ENCODE measurements at places on chromosomes 11 and 22.

DNA sequence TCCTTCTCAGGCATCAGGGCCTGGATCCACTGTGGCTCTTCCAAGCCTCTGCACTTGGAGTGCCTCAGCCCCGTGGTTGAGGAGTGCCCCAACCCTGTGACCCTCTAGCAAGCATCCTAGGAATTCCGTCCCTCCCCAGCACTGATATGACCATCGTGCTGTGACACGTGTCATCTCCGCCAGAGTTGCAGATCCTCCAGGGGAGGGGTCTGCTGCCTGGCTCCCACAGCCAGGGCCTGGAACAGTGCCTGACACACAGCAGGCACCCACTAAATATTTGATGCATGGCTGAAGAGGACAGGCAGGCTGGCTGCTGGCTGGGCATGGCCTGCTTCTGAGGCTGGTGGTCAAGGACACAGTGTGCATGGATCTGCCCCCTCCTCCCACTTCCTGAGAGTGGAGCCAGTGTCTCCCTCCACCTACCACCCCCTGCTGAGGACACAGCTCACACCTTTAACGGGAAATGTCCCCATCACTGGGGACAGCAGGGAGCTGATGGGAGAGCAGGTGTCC is 1.7 kb upstream of the CD81 start:
- H3K4me1 ChIP-seq, result peaks cover 13% of the 10 kb centered on the region
- H3K4me3 ChIP-seq, result no peak overlapping the region
- no peak for DNase-seq
- peaks cover 1% of the 10 kb centered on the region for H3K36me3 ChIP-seq
- no peak overlapping the region for H3K27ac ChIP-seq

DNA sequence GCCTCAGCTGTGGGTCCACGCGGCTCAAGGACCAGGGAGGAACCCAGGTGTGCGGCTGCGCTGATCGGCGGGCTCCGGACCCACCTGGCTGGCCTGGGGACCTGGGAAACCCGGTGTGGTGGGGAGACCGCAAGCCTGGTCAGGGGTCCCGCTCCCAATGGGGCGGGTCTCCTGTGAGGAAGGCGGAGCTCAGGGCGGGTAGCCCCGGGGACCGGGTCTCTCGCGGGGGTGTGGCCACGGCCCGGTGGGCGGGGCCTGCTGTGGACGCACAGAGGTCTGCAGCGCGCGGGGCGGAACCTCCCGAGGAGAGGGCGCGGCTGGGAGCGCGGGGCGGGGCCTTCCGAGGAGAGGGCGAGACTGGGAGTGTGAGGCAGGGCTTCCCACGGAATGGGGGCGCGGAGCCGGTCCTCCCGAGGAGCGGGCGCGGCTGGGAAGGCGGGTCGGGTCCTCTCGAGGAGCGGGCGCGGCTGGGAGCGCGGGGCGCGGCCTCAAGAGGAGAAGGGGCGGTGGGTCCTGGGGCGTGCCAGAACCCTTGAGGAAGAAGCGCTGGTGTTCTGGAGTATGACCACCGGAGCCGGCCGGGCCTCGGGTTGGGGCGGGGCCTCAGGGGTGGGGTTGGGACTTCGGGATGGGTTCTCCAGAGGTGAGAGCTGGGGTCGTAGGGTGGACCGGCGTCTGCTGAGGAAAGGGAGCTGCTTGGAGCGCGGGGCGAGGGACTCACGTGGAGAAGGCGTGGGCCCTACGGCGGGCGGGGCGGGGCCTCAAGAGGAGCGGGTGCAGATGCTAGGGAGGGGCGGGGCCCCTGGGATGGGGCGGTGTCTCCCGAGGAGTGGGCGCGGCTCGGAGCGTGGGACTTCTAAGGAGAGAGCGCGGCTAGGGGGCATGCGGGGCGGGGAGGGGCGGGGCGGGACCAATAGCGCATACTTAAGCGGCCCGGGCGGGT is 20.8 kb downstream of the DGCR6L start:
- peak overlapping the region; percentile 77 for H3K4me3 ChIP-seq
- peaks cover 1% of the 10 kb centered on the region for H3K4me1 ChIP-seq

DNA sequence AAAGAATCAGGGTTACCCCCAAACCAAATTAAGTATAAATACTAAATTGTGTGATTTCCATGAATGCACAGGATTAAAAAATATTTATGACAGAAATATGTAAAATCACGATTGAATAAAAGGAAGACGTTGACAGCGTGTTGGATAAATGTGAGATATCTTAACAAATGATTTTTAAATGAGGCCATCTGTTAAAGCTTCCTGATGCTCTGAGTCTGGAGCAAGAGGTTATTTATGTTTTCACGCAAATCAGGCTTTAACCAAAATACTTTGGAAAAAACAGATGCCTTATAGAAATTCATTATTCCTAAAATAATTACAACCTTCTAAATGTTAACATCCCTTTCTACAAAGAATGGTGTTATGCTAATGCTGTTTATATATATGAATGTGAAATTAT is 123.3 kb downstream of the PAX6 start:
- peaks cover 6% of the 10 kb centered on the region for H3K36me3 ChIP-seq
- no peak overlapping the region for H3K27ac ChIP-seq
- DNase-seq, result no peak
- no peaks in the 10 kb centered on the region for H3K27me3 ChIP-seq
- no peak overlapping the region for H3K4me3 ChIP-seq

GRCh38 chr11:113557926-113558325 is 82.7 kb upstream of the DRD2 start:
- H3K27me3 ChIP-seq, result no peaks in the 10 kb centered on the region
- H3K27ac ChIP-seq, result no peak overlapping the region
- no peaks in the 10 kb centered on the region for H3K4me1 ChIP-seq
- H3K36me3 ChIP-seq, result no peaks in the 10 kb centered on the region
- DNase-seq, result no peak
- H3K4me3 ChIP-seq, result no peak overlapping the region
